ENCODE measurements at places on chromosomes 12 and 14. TPM values are rescaled to one million over a fixed set of nuclear protein-coding genes. Genes with fewer than 3 reads are reported as not detected.

GRCh38 chr12:100414739-100415138 lies 57.9 kb downstream of the SLC17A8 start:
- no peak for DNase-seq

DNA sequence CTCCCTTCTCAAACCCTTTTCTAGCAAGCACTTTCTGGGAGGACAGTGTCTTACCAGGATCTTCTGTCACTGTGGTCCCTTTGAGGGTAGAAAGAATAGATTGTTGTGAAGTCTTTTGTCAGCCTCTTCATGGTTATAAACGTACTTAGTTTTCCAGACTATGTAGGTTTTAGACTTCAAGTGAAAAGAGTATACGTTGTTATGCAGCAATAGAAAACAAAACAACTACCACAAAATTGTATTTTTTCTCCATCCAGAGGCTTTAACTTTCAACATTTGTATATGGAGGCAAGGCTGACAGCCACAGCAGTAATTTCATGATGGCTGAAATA lies 23.7 kb downstream of the PRKCH start:
- no peak for DNase-seq

GRCh38 chr12:98955284-98955683 lies 310.2 kb downstream of the APAF1 start:
- DNase-seq, result no peak

GRCh38 chr12:28899951-28900350 lies 249.1 kb upstream of the FAR2 start:
- DNase-seq, result peak; percentile 47

DNA sequence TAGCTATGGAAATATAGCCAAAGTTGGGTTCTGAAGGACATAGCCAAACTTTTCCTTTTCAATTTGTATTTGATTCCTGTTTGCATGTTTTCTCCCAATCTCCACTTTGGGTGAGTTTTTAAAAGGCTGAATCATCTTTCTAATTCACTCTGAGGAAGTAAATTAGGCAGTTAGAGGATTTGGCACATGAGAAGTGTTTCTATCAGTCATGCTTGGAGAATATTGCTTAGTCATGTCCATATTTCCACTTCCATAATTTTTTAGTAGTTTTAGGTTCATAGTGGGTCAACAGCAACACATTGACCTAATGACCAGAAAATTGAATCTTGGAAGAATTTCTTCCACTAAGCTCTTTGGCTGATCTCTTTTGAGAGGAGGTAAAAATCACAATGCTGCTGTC lies 21.8 kb downstream of the IRAK3 start:
- DNase-seq, result no peak

- DNase-seq, result peak; percentile 65
These were observed 24.5 kb downstream of the FIGNL2 start for GRCh38 chr12:51823875-51824565.

DNA sequence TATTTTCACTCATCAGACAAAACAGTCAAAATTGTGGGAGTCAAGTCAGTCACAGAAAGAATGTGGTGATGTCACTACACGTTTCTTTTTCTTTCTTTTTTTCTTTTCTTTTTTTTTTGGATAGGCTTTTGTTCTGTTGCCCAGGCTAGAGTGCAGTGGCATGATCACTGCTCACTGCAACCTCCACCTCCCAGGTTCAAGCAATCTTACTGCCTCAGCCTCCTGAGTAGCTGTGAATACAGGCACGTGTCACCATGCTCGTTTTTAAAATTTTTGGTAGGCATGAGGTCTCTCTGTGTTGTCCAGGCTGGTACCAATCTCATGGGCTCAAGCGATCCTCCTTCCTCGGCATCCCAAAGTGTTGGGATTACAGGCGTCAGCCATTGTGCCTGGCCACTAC lies 2.3 kb downstream of the CLECL1 start:
- no peak for DNase-seq

- DNase-seq, result no peak
These were observed 1324.8 kb downstream of the TMEM121 start for GRCh38 chr14:106850913-106851825.

- no peak for DNase-seq
These were observed 43.2 kb downstream of the TBK1 start for GRCh38 chr12:64494998-64495729.

DNA sequence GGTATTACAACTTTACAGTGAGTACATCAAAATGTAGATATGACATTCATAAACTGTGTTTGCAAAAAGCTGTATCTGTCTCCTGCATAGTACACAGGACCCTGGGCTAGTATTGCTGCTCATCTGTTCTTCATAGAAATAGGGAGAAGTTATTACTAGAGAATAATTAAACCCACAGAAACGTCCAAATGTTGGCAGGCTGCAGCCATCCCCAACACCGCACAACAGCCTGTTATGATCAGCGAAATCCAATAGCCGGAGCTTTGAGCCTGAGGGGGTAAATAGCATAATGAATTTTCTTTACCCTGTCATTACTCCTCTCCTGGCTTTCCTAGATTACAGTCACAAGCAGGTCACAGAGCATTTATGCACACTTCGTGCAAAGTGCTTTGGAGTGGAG lies 178.0 kb downstream of the DACT1 start:
- no peak for DNase-seq

Gene MYF5
- total RNA-seq, result not detected

Gene KCNA5
- not detected for total RNA-seq

Gene RPS6KA5
- total RNA-seq, result 5.2 TPM

Gene SYCP3
- total RNA-seq, result not detected
